ENCODE measurements at places on chromosomes 12 and 14.

DNA sequence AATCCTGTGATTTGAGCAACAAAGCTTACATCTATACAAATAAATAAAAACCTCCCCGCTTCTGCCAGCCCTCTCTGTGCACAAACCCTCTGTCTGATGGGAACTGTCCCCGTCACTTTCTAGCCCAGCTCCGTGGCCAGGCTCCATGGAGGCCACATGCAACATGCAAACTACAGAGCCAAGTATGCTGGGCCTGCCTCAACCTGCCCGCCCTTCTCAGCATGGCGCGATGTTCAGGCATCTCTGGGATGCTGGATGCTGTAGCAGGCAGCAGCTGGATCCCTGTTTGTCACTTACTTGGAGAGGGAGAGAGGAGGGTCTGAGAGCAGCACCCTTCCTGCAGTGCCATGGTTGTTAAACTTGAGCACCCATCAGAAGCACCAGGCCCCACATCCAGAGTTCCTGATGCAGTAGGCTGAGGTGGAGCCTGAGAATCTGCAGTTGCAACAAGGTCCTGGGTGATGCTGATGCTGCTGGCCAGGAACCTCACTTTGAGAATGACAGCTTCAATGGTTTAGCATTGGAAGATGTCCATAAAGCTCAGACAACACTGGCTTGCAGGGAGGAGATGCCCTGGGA is 32.4 kb downstream of the CLMN start:
- no peak for DNase-seq

- DNase-seq, result no peak
Observed at GRCh38 chr12:111981987-111982386, 31.0 kb downstream of the TMEM116 start.

- DNase-seq, result no peak
Observed at GRCh38 chr12:105457026-105457425, 126.5 kb downstream of the C12orf75 start.

- no peak for DNase-seq
Observed at GRCh38 chr12:39989501-39989900, 116.4 kb downstream of the SLC2A13 start.

DNA sequence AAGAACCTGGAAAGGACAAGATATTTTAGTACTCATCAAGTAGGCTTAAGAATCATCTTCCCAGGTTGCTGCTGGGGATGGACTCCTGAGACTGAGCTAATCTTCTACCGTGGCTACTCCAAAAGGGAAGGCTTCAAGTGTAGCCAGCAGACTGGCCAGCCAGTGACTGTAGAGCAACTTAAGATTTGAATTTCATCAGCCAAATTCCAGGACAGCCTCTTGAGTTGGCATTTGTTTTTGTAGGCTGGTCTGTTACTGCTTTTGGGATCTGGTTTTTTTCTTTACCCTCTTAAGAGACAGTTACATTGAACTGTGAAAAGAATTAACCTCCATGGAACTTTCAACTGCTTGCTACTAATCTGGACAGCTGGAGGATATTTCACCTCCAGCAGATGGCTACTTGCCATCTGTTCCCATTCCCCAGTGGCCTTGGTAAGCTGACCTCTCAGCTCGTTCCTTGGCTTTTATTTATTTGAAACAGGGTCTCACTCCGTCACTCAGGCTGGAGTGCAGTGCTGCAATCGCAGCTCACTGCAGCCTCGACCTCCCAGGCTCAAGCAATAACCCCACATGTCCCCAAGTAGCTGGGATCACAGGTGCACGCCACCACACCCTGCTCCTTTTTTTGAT is 20.7 kb downstream of the VTI1B start:
- DNase-seq, result no peak

GRCh38 chr14:23434488-23435222 is 805 bp downstream of the MYH7 start:
- DNase-seq, result no peak

DNA sequence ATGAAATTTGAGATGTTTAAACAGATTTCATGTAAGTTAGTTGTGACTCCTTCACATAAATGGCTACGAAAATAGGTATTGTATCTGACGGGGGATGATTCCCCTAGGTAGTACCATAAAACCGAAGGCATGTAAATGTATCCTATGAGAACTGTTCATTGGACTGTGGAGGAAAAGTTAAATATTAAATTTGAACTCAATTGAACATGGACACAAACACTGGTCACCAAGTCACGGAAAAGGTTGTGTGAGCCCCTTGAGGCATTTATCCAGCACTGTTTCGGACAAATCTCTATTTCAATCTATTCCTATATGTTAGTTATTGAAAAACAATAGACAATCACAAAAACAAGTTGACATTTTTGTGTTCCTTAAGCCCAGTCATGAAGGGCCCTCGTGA is 1014.3 kb upstream of the NOVA1 start:
- no peak for DNase-seq

DNA sequence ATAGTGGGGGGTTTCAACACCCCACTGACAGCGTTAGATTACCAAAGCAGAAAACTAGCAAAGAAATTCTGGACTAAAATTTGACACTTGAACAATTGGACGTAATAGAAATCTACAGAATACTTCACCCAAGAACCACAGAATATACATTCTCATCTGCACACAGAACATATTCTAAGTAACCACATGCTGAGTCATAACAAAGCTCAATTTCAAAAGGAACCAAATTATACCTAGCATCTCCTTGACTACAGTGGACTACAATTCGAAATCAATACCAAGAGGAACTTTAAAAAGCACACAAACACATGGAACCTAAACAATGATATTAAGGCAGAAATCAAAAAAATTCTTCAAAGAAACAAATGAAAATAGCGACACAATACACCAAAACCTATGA is 871.6 kb upstream of the MDGA2 start:
- DNase-seq, result no peak

DNA sequence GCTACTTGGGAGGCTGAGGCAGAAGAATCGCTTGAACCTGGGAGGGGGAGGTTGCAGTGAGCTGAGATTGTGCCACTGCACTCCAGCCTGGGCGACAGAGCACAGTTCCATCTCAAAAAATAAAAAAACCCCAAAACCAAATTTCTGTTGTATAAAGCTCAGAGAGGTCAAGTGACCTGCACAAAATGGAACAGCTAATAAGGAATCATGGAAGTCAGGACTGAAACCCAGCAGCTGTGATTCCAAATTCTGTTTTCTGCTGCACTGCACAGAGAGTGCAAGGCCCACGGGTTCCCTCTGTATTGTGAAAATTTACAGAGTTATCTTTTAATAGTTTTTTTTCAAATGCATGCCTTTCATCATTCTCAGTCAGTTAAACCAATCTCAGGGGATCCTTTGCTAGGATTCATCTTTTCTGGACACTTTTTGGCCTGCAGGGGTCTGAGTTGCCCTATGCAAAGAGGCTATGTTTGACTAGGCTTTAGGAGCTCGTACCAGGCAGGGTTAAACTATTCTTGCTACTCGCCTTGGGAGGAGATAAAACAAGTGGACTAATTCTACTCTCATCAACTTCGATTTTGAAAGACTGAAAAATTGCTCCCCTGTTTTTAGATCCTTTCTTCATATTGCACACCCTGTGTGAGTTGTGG is 26.1 kb upstream of the AACS start:
- no peak for DNase-seq

Data from SK-N-SH (cell line).